Pons (tissue), 1 donor: ENCODE measurements at places on chromosomes 7 and 10.

DNA sequence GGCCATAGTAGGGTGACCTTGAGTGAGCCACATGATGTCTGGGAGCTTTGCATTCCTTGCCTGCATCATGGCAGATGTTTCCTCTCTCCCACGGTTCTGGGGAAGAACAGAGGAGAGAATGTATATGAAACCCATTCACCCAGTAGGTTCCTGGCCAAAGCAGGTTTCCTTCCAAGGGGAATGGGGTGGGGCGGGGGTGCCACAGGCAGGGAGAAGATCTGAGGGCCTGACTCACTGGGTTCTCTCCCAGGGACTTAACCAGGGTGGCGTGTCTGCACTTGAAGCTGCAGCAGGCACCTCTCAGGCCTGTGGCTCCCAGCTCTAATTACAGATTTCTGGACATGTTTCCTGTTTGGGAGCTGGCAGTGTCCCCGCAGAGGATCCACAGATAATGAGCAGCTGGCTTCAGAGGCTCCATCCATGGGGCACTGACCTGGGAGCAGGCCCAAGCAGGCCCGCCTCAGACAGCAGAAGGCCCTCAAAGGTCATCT, 50.2 kb upstream of the ZMIZ1 start:
- no peak for DNase-seq

GRCh38 chr10:115355162-115355760, 262.1 kb downstream of the ATRNL1 start:
- peak; percentile 7 for DNase-seq

GRCh38 chr10:37403776-37404175, 278.4 kb downstream of the ANKRD30A start:
- no peak for DNase-seq

DNA sequence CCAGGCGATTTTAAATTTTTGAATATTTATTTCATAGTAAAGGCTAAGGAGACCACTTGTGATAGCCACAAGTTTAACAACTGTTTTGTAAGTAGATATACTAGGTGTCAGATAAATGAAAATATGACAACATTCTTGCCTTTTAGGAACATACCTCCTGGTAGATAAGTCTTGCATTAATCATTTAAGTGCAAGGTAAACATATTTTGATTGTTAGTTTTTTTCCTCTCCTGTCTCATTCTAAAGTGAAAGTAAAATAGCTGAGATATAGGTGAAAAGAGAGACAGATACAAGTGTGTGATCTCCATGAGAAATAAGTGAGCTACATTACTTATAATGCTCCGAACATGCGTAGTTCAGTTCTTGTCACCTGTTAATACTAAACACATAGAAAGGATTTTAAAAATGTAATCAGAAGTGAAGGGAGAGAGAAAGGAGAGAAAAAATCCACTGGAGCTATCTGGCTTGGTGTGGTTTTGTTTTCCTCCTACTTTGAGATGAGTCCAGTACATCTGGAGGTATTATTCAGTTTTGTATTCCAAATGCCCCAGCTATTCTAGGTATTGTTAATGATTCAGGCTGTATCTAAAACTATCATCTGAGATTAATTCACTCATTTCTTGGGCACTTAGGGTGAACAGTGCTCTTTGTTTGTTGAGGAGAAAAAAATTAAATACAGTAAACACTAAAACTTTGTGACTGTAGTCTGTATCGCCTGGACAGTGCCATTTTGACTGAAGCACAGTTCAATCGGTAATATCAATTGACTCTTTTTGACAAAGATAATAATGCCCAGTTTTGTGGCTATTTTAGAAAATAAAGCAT, 21.2 kb downstream of the GLCCI1 start:
- DNase-seq: no peak

- DNase-seq: no peak
These were observed 237.3 kb downstream of the NSUN6 start for GRCh38 chr10:18414061-18414460.

GRCh38 chr7:70699271-70699670, 432.7 kb upstream of the GALNT17 start:
- no peak for DNase-seq

GRCh38 chr7:44144968-44145478, 3.9 kb upstream of the MYL7 start:
- no peak for DNase-seq
